ENCODE measurements at places on chromosomes 2 and 18.

DNA sequence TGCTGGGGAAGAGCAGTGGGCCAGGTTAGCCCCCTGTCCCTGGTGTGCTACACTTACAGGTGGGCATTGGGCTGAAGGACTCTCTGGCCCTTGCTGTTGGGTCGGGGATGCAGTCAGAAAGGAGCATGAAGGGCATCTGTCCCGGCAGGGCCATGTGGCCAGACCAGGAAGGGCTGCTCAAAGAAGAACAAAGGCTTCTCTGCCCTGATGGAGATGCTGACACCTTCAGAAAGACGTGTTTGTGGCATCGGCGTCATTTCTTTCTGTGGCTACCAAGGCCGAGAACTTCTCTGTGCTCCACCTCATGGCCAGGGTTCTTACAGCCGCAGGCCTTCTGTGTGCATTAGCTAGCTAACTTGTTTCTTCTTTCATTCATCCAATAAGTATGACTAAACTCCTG is 239.1 kb downstream of the FAM210A start:
- DNase-seq: no peak

DNA sequence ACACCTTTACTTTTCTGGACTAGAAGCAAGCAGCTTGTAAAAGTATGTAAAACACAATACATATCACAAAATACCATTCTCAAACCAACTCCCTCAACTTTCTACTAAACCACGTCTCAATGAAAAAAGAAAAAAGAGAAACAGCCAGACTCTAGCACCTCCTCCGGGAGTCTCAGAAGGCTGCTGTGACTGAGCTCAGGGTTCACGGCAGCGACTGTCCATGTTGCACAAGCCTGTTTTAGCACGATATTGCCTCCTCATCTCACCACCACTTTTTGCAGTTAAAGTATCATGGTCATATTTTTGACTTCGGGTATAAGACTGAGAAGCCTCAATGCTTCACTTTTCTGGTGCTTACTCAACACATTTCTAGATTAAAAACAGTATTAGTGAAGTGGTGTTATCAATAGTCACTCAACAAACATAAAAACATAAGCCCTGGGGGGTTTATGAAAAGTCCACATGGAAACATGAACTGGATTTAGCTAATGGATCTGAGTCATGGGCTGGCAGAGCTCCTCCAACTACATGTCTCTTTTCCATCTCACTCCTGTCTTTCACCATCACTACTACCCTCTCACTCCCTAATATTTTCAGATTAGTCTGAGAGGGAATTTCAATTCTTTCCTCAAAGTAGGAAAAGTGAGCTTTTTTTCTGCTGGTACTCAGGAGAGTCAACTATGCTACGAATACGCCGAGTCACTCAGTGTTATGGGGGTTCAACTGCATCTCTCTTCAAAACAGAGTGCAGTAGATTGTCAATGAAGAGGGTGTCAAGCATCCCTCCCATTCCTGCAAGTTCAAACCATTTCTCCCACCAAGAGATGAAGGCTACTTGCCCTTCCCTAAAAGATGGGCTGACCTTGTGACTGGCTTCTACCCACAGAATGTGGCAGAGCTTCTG is 113.7 kb downstream of the OSR1 start:
- no peak for DNase-seq

GRCh38 chr2:85949280-85949679 is 60.5 kb upstream of the ST3GAL5 start:
- DNase-seq: no peak

GRCh38 chr2:225137971-225138370 is 95.7 kb upstream of the DOCK10 start:
- no peak for DNase-seq

DNA sequence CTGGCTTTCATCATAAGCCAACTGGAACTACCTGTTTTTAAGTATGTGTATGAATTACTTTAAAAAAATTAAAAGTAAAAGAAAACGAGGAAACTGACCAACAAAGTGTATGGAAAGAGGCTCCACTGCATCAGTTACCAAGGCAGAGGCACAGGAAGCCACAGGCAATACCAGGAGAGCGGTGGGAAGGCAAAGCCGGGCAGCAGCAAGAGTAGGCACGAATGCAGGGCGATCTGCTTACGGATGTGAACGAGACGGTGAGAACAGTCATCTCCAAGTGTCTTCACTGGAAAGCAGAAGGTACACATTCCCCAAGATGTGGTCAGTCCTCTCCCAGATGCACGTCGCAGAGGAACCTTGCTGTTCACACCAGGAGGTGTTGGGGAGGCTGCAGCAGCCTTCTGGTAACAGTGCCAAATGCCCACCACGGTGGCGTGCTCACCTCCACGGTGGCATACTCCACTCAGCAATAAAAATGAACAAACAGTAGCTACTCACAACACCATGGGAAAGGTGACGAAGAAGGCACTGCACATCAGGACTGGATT is 43.1 kb downstream of the HS6ST1 start:
- DNase-seq: no peak
